ENCODE measurements at places on chromosomes 12 and 14.

DNA sequence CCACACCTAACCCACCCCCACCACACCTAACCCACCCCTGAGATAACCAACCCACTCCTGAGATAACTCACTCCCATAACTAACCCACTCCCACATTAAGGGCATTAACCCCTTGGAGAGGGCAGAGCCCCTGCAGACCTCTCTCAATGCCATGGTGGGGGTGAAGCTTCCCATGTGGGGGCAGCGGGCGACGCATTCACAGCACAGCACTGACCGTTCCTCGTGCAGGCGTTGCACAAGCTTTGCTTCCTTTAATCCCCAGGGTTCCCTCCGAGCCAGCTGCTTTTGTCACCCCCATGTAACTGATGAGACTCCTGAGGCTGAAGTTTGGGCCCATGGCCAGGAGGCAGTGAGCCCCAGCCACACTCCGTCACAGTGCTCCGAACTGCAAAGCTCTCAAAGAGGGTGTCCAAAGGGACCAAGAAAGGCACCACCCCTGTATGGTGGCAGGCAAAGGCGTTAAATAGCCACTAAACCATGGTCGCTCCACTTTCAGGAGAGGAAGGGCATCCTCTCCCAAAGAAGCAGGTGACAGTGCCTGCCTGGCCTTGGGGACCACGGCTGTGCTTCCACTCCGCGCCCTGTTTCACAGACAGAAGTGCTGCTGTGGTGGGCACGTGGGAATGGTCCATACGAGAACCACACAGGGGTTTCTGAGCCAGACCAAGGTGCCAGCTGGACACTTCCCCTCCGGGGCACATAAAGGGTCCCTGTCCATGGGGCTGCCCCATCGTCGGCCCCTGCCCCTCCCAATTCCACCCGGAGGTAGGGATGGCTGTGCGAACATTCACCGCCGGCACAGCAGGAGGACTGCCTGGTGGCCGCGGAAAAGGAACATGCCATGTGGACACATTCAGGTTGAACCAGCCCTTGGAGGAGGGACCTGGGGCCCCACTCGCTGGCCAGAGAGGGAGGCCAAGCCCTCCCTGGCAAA, 28.3 kb downstream of the GALNT9 start:
- no peak for DNase-seq

DNA sequence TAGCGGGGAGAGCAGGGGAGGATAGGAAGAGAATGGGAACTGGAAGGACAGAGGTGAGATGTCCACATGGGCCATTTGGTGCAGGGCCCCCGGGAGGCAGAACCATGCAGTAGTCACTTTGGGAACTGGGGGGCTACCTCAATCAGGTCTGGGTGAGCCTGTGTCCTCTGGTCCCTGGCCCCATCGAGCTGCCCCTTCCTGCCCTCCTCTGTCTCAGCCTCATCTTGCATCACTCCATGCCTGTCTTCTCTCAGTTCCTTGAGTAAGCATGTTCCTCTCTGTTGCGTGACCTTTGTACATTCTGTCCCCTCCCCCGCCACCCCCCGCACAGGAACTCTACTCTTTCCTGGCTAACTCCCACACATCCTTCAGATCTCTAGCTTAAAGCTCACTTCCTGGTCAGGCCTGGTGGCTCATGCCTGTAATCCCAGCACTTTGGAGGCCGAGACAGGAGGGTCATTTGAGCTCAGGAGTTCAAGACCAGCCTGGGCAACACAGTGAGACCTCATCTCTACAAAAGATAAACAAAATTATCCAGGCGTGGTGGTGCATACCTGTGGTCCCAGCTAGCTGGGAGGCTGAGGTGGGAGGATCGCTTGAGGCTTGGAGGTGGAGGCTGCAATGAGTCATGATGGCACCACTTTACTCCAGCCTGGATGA, 23.2 kb downstream of the FOS start:
- peak; percentile 73 for DNase-seq

GRCh38 chr14:91063119-91063518, 2.7 kb upstream of the RPS6KA5 start:
- peak; percentile 40 for DNase-seq

DNA sequence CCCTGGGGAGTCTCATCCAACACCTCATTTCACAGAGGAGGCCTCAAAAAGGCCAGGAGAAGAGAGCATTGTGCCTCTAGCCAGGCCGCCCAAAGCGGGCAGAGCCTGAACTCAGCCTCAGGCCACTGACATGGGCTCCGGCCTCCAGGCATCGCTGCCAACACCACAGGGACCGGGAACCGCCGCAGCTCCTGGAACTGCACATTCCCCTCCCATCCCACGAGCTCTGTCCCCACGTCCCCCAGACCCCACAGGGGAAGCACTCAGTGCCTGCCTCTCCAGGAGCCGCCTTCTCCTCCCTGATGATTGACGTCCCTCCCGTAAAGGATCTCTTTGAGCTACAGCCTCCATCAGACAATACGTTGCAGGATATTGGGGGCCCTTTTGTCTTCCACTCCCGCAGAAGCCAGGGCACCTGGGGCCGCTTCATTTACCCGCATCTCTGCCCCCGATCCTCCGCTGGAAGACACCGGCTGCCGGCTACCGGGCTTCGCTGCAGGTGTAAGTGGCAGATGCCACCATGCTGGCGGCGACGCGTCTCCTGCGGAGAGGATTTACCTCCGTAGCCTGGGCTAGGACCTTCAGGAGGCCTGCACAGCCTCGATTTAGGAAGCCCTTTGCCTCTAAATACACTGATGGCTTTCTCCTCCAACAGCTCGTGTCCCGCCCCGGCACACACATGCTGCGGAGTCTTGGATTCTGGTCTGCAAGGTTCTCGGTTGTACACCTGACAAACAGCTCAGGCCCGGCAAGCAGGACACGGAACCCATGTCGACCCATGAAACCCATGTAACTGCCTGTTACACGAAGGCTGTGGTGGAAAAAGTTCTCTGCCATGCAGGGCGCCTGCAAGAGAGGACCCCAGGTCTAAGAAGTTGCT, 104.8 kb downstream of the RIMBP2 start:
- no peak for DNase-seq

DNA sequence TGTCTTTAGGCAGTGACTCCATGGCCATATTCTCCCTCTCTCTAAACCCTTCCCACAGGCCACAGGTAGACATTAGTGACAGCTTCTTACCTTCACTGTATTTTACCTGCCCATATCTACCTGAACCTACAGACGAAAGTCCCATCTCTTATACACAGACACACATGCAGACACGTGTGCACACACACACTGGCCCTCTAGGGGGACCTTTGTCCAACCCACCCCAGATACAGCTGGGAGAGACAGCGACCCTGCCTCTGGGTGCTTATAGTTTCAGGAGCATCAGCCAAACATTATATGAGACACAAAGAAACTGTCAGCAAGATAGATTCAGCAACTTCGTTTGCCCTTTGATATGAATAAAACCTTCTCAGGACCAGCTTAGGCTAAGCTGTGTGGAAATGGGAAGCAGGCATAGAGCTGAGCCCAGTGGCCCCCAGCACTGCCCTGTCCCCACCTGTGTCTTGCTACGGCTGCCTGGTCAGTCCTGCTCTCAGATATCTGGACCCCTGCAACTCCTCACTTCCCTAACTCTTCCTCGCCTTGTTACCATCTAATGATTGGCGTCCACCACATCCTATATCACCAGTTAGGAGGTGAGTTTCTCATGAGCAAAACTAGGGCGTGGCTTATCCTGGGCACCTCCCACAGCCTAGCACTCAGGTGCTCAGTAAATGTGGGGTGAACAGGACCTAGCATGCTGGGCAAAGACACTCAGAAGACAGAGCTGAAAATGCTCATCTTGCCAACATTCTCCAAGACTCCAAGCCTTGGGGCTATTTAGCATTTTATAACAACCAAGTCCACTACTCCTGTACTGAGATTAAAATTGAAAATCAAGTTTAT, 12.0 kb upstream of the CD9 start:
- DNase-seq, result no peak

- no peak for DNase-seq
Observed at GRCh38 chr14:102272392-102272791, 32.6 kb downstream of the MOK start.

- DNase-seq, result no peak
Observed at GRCh38 chr14:69865701-69866365, 13.4 kb upstream of the SMOC1 start.

GRCh38 chr14:77965919-77966435, 166.1 kb downstream of the ADCK1 start:
- DNase-seq, result peak; percentile 39

GRCh38 chr12:50765095-50765911, 1.4 kb downstream of the ATF1 start:
- DNase-seq, result peak; percentile 71

GRCh38 chr14:35932136-35932535, 106.0 kb downstream of the BRMS1L start:
- no peak for DNase-seq

- DNase-seq, result no peak
Observed at GRCh38 chr12:211639-212414, 2.1 kb downstream of the SLC6A12 start.

- no peak for DNase-seq
Observed at GRCh38 chr12:72777806-72778205, 505.6 kb downstream of the TRHDE start.

DNA sequence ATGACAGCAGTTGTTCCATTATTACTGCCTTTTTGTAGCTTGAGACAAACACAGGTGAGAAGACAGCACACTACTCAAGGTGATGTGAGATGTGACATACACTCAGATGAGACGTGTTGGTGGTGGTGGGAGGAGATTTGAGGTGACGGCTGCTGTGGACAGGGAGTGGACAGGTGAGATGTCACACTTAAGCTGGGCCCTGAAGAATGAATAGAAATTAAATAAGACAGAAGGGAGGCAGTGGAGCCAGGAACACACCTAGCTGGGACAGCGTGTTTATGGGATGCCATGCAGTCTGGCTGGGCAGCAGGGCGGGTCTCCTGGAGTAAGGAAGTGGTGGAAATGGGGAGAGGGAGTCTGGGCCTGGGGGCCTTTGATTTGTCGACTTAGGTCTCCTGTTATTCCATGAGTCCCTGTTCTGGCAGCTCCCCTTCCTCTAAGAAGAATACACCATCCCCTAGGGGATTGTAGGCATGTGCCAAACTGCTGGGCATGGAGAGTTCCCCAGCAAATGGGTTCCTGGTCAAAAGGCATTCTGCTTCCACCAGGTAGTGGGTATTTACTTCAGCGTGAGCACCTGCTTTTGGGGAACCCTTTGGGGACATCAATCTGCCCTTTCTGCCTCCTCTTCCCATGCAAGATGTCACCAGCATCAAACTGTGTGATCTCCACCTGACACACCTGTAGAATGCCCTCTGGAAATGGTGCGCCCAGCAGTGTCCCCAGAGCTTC, 71.2 kb upstream of the ESRRB start:
- no peak for DNase-seq

DNA sequence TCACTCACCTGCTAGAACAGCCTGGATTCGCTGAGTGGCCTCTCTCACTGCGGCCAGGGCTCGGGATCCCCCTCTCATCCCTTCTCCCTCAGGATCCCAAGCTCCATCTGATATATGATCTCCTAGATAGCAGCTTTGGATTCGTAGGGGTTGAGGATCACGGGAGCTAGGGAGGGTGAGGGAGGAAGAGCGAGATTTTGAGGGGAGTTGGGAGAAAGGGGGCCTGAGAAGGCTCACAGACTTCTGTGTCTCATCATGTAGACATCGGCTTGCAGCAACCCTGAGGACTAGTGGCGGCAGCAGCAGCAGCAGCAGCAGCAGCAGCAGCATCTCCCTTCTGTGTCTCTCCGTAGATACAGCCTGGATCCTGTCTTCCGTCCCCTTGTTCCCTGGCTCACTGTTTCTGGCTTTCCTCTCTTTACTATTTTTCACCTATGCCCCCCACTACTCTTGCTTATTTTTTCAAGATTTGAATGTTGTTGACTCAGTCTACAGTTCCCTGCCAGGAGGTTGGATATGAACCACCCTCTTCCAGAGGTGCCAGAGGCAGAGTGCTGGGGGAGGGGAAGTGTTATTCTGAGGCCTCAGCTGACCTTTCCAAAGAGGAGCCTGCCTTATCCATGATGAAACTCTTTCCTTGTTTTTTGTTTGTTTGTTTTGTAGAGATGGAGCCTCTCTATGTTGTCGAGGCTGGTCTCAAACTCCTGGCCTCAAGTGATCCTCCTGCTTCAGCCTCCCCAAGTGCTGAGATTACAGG, at the start of gene CIROP:
Gene CIROP, minus strand, starts transcription at position 399 of the 757 bp plus-strand sequence. Its CDS starts 69 bp downstream, at position 330.
- no peak for DNase-seq

DNA sequence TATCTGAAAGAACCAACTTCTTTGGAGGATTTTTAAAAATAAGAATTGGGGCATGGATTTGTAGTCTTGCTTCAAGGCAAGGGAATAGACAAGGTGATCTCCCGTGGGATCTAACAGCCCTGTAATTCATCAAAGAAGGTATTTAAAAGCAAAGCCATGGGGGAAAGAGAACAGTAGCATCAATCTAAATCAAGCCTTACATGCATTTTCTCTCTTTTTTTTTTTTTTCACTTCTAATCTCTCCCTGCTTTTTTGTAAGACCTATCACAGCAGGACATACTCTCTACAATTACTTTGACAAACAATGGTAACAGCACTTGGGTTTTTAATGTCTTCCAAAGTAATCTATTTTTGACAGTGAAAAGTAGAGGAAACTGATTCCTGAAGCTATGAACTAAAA, 367.9 kb downstream of the PAWR start:
- no peak for DNase-seq

GRCh38 chr12:107093417-107094182, at the start of gene CRY1:
TSS of gene CRY1 (minus strand) at chr12:107093549. CDS start at chr12:107092961, 588 bp downstream.
- DNase-seq, result peak; percentile 96

DNA sequence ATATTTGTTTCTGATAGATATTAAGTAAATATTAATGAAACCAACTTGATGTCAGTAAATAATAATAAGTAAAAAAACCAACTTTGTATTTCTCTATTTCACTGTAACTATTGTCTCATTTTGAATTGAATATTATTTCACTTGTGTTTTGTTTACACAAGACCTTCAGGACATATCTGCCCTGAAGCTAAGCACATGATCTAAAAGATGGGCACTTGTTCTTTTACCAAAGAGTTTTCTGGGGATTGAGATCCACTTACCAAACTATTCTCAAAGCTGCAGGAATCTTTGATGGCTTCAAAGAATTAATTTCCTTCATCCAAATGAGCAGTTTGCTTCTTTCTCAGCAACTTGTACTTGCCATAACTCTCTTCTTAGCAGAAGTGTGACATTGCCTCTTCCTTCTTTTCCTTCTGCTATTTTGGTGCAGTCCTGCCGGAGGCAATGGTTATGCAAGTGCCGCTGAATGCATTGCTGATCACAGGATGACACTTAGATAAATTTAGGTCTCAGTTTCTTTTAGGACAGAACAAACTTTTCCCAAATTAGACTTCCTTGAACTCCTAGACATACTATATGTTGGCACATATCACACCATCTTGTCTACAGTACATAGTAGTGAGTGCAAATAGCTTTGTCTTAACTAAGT, 9.2 kb downstream of the FAR2 start:
- no peak for DNase-seq

DNA sequence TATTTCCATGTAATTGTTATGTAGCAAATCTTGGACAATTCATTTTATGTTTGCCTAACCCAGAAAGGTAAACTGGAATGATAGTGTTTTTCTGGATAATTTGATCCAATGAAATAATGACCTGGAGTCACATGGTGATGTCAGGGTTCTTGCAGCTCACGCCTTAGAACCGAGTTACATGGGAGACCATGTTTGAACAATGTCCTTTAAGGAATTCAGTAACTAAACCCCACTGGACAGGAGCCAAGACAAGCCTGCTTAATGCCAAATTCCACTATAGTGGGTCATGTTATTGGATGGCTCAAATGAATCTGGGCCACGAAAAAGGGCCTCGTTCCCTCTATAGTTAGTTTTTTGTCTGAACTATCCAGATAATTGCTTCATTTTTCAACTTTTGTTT, 255.8 kb upstream of the HMGA2 start:
- no peak for DNase-seq

Measured in activated CD4-positive, alpha-beta T cell treated with anti-CD3 and anti-CD28 coated beads for 36 hours (primary cell).